Activated CD4-positive, alpha-beta T cell treated with anti-CD3 and anti-CD28 coated beads, Interleukin-2, amount 50 U/mL, for 1 hour (primary cell): ENCODE measurements at places on chromosomes 4 and X.

GRCh38 chr4:184792334-184792733 lies 33.4 kb downstream of the ACSL1 start:
- DNase-seq = no peak

DNA sequence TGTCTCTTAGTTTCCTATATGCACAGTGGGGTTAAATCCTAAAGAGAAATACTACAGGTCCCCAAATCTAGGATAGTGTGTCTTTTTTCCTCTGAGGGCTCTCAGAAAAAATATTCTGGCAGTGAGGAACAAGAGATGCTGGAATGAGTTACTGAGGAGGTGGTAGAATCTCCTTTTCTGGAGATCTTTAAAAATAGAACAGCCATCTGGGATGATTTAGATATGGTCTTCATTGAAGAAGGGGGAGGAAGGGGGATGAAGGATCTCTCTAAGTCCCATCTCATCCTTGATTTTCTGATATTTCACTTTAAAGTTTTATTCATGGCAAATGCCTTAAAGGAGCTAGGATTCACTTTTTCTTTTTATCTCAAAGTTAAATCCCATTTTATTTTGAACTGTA lies 235.0 kb downstream of the MAML3 start:
- no peak for DNase-seq

- no peak for DNase-seq
Measured at GRCh38 chr4:13089659-13089998, 394.5 kb downstream of the RAB28 start.

GRCh38 chr4:159305129-159305528 lies 202.2 kb downstream of the RAPGEF2 start:
- no peak for DNase-seq

GRCh38 chr4:121208244-121209007 lies 44.3 kb upstream of the TNIP3 start:
- no peak for DNase-seq

DNA sequence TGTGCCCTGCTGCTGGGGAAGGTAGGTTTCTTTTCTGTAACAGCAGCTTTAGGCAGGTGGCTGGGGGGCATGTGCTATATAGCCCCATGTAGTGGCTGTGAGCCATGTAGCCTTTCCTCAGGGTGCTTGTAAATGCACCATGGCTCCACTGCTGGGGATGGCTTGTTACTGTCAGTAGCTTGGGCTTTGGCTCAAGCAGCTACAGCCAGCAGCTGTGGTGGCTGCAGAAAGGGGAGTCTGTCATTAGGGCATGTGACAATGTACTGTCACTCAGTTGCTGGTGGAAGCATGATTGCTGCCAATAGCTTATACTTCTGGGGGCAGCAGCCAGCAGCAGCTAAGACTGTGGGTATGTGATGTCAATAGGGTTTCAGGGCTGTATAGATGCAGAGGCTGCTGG lies 33.9 kb upstream of the DDIT4L start:
- no peak for DNase-seq
